ENCODE measurements at places on chromosomes 4 and X.

GRCh38 chr4:111537871-111538270 lies 607.4 kb upstream of the FAM241A start:
- no peak for DNase-seq

DNA sequence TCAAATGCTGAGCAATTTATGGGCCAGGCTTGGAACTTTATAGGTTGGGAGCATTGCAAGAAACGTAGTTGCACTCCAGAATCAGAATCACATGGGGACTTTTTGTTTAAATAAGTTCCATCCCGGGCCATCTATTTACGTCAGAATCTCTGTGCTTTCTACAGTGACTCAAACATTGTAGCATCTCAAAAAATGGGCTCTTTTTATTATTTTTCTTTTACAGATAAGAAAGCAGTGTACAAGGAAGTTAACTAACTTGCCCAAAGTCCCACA lies 10.2 kb downstream of the CC2D2A start:
- no peak for DNase-seq

DNA sequence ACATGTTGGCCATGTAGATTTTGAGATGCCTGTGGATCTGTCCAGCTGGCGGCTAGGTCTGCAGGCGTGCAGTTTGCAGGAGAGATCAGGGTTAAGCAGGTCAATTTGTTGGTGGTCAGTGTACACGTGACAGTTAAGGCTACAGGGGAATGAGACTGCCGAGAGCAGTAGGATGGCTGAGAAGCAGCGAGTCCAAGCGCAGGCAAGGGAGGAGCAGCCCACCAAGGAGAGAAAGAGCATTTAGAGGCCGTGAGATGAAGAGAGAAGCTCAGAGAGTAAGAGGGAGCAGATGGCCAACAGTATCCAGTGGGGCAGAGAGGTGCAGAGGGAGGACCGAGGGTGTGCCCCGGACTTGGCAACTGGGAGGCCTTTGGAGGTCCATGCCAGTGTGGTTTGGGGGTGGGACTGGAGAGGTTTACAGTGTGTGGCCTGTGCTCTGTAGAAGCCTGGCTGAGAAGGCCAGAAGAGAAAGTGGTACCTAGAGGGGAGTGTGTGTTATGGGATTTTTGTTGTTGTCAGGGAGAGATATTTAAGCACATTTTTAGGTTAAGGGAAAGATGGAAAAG lies 18.4 kb downstream of the SNX25 start:
- DNase-seq: no peak

GRCh38 chr4:25749150-25749794 lies 93.6 kb downstream of the SLC34A2 start:
- DNase-seq: no peak

DNA sequence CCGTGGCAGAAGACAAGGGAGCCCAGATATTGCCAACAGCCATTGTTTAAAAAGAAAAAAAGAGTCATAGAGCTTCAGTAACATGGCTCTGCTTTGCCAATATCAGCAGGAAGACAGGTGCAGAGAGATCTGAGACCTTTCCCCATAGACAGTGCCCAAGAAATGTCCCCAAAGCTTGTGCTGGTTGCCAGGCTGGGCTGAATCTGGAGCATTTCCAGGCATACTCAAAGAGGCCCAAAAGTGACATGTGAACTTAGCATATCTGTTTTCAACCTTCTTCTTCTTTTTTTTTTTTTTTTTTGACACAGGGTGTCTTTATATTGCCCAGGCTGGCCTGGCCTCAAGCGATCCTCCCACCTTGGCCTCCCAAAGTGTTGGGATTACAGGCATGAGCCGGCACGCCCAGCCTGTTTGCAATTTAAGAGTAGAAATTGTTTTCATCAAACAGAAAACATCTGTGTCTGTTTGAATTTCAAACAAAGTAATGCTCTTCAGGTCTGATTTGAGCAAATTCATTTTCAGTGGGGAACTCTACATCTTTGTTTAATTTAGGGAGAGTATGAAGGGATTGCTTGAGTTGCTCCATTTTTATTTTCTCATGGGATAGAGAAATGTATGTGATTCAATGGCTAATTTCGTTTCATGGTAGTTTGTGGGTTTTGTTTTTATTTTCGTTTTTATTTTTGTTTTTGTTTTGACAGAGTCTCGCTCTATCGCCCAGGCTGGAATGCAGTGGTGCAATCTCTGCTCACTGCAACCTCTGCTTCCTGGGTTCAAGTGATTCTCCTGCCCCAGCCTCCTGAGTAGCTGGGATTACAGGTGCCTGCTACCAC lies 56.6 kb upstream of the RBM47 start:
- DNase-seq: no peak

- no peak for DNase-seq
Measured at GRCh38 chr4:152468408-152468807, 67.5 kb downstream of the FBXW7 start.

GRCh38 chrX:68429216-68429615 lies 4.1 kb downstream of the OPHN1 start:
- no peak for DNase-seq

DNA sequence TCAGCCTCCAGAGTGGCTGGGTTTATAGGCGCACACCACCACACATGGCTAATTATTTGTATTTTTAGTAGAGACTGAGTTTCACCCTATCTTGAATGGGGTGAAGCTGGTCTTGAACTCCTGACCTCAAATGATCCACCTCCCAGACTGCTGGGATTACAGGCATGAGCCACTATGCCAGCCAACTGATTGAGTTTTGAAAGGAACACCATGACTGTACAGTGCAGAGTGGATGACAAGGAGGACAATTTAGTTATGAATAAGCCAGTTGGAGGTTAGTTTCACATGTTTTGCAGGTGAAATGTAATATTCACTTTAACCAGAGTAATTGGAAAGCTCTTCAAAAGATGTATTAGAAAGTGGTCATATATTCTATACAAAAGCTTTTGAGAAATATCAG lies 60.8 kb downstream of the PCDH18 start:
- DNase-seq: no peak

- DNase-seq: no peak
Measured at GRCh38 chr4:76747563-76747962, 150.4 kb downstream of the SOWAHB start.

GRCh38 chr4:81436096-81436495 lies 35.6 kb downstream of the RASGEF1B start:
- DNase-seq: no peak

DNA sequence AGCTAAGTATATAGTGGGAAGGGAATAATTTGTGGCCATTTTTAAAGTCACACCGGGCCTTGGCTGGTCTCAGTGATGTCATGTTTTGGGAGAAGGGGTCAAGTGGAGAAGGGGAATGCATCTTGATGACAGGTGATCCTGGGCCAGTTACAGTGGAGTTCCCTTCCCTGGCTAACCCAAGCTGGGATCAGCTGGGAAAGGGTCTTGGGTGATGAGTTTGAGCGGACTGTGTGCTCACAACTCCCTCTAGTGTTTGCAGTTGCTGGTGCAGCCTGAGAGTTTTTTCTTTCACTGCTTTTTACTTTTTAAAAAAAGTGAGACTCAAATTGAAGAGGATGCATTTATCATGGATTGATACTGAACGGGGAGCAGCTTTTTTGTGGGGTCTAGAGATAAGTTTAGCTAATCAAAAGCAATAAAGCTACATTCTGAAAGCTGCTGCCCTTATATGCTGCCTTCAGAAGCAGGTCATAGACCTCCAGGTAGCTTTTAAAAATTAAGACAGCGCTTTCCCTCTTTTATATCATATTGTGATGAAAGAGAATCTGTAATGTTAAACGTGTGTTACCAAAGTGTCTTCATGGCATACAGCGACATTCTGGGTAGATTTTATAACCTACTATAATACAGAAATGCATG lies 164.7 kb downstream of the DCLK2 start:
- DNase-seq: no peak

DNA sequence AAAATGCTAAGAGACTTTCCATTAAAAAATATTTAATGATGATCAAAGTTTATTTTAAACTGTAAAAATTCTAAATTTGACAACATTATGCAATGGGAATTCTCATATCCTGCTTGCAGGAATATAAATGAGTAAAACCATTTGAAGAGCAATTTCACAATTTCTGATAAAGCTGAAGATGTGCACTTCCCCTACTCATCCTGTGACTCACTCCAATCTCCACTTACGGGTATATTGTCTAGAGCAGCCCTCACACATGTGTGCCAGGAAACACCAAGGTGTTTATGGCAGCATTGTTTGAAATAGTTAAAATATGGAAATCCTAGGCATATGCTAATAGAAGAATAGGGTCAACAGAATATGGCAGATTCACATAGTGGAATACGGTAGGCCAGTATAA lies 158.4 kb downstream of the PDHA2 start:
- no peak for DNase-seq

- DNase-seq: no peak
Measured at GRCh38 chrX:67050760-67051159, 411.9 kb upstream of the EDA2R start.

DNA sequence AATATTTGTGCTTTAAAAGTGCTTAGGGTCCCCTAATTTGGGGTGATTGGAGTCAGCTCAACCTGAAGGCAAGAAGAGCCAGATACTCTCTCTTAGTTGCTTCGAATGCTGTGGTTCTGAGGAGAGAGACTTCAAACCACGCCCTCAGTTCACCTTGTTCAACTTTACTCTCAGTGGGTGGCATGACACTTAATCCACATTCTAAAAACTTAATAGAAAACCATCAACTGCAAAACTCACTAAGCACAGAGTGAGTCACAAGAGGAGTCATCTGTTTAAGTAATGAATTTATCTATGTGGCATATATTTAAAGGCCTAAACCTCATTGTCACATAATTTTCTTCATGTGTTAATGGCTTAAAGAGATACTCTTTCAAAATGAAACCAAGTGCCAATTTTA lies 99.5 kb upstream of the SLC4A4 start:
- DNase-seq: no peak

GRCh38 chrX:70508296-70508911 lies 63.8 kb downstream of the DLG3 start:
- DNase-seq: no peak

- no peak for DNase-seq
Measured at GRCh38 chr4:181018913-181019312, 1224.3 kb upstream of the TENM3 start.

DNA sequence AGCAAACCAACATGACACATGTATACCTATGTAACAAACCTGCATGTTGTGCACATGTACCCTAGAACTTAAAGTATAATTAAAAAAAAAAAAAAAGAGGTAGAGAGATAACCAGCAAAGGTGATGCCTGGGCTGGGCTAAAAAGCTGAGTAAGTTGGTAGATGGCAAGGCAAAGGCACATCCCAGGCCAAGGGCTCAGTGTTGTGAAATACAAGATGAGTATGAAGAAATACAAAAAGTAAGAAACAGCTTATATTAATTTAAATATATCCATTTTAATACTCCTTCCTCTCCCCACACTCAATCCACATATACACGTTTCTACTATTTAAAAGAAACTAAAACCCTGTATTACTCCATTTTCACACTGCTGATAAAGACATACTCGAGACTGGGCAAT lies 25.8 kb downstream of the TEC start:
- DNase-seq: no peak

Measured in activated T-helper 9 cell treated with anti-CD3 and anti-CD28 coated beads, Interleukin-2, amount 50 U/mL, for 16 hours (primary cell).